ENCODE measurements at places on chromosomes 7 and 10.

- DNase-seq: no peak
Measured at GRCh38 chr10:107427016-107427415, 262.5 kb upstream of the SORCS1 start.

DNA sequence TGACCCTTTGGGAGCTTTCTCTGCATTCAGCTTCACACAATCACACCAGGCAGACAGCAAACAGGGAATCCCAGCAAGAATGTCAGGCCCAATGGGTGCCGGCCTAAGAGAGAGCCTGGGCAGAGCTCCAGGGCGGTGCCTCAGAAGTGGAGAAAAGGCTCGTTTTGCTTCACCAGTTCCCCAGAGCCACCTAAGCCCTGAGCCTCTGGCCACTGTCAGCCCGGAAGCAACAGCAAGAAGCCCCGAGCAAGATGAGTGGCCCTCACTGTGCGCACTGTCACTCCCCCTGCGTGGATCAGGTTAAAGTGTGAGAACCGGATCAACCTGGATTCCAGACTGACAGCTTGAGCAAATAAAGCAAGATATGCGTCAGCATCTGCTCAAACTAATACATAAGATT is 14.7 kb downstream of the CNPY1 start:
- no peak for DNase-seq

DNA sequence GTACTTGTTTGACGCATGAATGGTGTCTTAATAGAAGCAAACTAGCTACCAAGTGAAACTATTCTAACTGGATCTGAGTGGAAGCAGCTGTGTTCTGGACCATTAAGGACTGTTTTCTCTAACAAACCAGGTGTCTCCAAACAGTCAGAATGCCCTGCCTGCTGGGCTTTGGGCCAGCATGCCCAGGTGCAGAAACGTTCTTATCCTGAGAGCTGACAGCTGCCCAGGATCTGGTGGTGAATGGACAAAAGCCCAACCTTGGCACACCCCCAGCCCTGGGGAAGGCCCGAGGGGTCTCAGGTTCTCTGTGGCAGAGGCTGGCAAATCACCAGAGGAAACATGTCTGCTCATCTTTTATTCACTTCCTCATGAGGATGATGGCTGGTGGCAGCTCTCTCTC is 48.2 kb upstream of the LAMB4 start:
- no peak for DNase-seq

DNA sequence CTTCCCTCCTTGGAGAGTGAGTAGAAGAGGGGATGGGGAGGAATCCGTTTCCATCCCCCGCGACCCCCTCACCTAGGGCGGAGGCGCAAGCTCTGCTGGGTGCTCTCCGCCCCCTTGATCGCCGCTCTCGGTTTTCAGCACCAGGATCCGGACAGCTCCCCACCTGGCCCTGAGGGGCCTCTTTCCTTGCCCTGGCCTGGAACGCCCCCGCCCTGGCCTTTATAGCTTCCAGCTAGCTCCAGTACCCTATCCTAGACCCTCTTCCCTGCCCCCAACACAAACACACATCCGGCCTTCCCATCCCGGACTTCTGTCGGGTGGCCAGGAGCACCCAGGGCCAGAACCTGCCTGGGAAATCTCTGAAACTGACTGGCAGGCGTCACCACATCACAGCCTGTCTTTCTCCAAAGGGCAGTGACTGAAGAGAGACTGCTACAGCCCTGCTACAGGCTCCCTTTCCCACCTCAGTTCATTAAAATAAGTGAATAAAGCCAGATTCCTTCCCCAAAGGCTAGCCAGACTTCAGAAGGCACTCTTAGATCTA is 72.3 kb upstream of the LEP start:
- no peak for DNase-seq

GRCh38 chr7:96649981-96650380 is 59.7 kb downstream of the SEM1 start:
- no peak for DNase-seq

- DNase-seq: no peak
Measured at GRCh38 chr10:57017356-57018037, 656.4 kb upstream of the ZWINT start.

DNA sequence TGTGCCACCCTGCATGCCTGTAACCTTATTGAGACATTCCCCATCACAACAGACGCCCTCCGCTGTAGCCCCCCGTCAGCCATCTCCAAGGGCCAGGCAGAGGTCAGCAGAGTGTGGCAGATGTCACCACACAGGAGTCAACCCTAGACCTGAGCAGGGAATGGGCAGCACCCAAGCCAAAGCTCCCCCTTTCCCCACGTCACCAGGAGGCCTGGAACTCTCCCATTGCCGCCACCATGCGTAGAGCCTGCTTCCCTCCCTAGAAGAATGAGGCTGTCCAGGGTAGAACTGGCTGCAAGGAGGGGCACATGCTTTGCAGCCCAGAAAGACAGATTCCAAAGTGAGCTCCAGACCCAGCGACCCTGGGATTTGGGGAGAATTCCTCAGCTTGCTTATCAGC is 342.9 kb downstream of the TNS3 start:
- DNase-seq: no peak

GRCh38 chr10:114815791-114816190 is 5.8 kb upstream of the FHIP2A start:
- DNase-seq: no peak

GRCh38 chr10:89062861-89063260 is 72.3 kb downstream of the FAS start:
- DNase-seq: no peak

GRCh38 chr7:2810682-2811415 is 33.3 kb downstream of the GNA12 start:
- DNase-seq: no peak

DNA sequence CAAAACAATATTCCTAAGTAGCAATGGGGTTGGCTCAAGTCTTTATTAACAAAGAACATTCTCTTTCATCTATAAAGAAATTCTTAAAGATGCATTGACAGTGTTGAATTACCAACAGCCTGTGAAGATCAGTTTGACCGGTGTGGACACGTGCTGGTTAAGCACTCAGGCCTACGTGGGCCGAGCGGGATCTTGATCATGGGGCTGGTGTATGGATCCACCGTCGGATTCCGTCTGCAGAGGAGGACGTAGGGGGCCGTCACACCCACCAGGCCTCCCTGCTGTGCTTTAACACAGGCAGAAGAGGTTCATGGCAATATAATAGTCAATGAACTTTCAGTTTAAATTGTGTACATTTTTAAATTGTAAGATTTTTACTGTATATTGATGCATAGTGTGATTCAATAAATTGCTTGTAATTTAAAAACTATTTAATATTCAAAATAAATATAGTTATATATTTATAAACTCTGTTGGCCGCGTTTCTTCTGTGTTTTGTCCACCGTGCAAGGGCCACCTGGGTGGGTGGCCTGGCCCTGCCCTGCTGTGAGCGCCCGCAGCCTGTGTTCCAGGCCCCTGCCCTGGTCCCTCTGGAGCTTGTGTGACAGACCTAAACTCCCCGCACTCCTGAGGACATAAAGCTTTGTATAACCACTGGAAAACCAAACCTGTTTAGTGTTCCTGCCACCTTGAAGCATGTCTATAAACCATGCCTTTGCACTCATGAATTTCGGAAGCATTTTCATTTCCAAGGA is 1.9 kb upstream of the BHLHA15 start:
- no peak for DNase-seq

DNA sequence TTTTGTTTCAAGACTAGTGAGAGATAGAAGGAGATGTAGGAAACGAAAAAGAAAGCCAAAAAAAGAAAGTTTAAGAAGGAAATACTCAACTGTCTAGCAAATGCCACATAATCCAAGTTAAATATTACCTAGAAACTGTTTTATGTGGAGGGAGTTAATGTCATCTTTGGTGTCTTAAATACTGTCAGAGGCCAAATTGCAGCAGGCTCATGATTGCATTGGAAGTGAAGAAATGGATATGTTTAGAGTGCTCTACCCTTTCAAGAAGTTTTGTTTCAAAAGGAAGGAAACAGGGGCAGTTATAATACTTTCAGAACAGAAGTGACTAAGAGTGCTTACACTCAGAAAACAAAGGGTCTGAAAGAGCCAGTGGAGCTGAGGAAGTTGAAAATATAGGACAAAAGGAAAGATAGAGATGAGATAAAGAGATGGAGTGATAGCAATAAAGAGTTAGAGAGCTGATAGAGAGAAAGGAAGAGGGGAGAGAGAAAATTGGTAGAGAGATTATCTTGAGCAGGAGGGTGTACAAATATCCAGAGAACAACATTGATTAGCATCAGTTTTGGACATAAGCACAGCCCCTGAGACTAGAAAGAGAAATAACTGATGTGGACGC is 28.0 kb upstream of the GNAI1 start:
- no peak for DNase-seq

DNA sequence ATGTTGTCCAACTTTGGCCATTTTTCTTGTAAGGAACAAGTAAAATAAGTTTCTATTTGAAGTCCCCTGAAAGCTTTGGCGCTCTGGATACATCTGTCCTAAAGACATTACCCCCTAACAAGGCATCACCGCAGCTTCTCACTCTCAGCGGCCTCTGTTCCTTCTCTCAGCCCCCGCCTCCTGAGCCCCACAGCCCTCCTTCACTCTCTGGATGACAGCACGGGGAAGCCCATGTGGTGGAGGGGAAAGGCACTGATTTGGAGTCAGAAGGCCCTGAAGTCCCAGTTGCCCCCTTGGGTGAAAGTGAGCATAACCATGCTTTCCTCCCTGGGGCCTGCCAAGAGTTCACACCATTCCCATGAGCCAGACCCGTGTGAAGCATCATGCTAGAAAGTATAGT is 4.6 kb downstream of the H2BK1 start:
- no peak for DNase-seq

DNA sequence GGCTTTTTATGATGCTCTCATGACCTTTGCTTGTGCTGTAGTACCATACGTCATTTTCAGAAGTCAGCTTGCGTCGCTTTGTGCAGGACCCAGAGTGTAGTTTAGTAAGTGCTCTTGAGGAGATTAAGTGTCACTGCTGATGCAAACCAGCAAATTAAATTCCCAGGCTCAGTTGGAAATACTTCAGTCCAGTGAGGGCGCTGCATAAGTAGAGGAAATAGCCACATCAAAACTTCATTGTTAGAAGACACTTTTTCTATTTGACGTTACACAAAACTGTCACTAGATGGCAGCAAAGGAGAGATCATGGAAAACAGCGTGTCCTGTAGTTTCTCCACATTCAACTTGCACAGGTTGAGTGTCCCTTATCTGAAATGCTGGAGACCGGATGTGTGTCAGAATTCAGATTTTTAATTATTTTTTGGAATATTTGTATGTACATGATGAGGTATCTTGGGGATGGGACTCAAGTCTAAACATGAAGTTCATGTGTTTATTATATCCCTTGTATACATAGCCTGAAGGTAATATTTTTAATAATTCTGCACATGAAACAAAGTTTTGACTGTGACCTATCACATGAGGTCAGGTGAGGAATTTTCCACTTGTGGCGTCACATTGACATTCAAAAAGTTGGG is 7.9 kb downstream of the ZNF22 start:
- DNase-seq: no peak

DNA sequence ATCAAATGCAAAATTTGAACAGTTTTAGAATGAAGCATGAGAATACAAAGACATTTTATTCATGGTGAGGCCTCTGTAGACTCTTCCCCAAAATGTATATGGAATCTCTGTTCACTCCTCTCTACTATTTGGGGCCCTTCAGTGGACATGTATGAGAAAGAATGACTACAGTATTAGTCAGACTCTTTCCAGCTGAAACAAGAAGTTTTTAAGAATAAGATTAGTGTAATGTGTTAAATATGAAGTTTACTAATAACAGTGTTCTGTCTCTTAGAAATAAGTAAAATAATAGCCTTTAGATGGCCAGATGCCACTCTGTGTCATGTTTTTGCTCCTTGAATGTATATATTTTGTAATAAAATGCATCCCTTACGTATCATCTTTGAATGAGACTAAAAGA is 585.6 kb downstream of the SUGCT start:
- DNase-seq: no peak

DNA sequence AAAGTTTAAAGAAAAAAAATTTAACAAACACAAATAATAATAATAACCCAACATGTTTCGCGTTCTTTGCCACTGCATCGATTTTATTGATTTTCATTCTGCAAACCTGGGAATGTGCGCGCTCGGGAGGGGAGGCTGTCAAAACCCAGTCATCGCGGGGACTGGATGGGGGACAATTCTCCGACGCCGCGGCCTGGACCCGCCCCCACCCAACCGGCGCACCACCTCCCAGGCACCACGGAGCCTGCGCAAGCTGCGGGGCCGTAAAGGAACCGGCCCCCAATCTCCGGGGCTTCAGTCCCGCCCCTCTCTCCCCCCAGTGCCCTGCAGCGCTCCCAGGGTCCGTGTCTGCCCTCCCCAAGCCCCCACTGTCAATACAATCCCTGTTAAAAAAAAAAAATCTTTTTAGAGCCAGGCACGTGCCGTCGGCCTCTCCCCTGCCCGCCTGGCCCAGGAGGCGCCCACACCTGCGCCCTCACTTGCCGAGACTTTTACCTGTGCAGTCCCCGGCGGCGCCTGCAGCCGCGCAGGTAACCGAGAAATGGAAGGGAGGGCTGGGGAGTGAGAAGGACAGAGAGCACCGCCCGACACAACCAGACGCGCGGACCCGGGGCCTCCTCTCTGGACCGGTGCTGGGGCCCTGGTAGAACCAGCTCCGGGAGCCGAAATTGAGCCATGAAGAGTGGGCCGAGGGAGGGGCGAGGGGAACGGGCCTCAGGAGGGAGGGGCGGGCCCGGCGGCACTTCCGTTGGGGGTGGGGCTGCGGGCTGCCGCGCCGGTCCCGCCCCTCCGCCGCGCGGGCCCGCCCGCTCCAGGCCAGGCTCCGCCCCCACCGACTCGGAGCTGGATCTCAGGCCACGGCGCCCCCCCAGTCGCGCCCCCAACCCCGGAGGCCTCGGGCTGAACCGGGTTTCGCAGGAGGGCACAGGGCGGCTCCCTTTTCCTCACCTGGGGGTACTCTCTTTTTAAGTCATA is 7.6 kb upstream of the ZNF503 start:
- DNase-seq: no peak

GRCh38 chr7:101468546-101469275 is 106.0 kb downstream of the COL26A1 start:
- no peak for DNase-seq

Data from stimulated activated CD4-positive, alpha-beta T cell treated with anti-CD3 and anti-CD28 coated beads, TNF-alpha, amount 100 ng/mL, for 4 hours (primary cell).